ENCODE measurements at places on chromosomes 1 and 21.

- no peak for DNase-seq
Observed at GRCh38 chr1:198948895-198949659, 310.2 kb downstream of the PTPRC start.

DNA sequence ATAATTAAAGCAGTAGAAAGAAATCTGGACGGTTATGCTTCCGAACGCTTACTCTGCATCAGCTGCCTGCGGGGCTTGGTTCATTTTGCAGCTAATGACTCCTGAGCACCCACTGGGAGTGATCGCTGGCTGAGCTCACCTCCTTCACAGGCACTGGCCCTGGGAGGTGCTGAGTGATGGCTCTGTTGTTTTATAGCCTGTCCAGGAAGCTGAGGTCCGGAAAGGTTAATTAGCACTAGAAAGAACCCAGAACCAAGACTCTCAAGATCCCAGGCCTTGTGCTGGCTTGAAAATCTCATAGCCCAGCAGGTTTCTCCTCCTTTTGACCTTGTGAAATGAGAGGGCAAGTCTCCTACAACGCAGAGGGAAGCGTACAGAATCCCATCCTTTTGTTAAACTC is 226.2 kb downstream of the AJAP1 start:
- DNase-seq = no peak

- no peak for DNase-seq
Observed at GRCh38 chr1:176521211-176521610, 58.2 kb downstream of the PAPPA2 start.

DNA sequence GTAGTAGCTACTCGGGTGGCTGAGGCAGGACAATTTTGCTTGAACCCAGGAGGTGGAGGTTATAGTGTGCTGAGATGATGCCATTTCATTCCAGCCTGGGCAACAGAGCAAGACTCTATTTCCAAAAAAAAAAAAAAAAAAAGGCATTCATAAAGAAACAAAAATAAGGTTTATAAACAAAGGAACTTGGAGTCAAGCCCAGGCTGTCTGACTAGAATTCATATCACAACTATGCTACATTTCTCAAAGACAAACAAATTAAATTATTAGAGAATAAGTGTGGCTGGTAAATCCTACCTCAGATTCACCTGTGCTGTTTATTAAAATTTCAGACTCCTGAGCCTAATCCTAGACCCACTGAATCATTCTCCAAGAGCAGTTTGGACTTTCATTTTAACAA is 4.2 kb downstream of the GCLM start:
- DNase-seq = no peak

DNA sequence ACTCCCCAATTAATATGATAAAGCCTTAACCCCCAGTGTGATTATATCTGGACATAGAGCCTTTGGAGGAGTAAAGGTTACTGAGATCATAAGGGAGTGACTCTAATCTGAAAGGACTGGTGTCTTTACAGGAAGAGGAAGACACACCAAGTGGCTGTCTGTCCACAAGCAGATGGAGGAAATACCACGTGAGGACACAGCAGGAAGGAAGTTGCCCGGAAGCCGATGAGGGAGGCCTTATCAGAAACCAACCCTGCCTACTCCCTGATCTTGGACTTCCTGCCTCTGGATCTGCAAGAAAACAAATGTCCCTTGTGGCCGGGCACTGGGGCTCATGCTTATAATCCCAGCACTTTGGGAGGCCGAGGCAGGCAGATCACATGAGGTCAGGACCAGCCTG is 110.3 kb upstream of the CHRM3 start:
- DNase-seq = no peak

All from CD4-positive, alpha-beta T cell treated with Interleukin-17A for 1 hour (primary cell).